Activated T-helper 17 cell treated with anti-CD3 and anti-CD28 coated beads, Interleukin-2, amount 50 U/mL, for 72 hours (primary cell): ENCODE measurements at places on chromosomes 2 and 18.
A peak's percentile ranks its signal among the peaks of the same experiment; 100 is the strongest.

DNA sequence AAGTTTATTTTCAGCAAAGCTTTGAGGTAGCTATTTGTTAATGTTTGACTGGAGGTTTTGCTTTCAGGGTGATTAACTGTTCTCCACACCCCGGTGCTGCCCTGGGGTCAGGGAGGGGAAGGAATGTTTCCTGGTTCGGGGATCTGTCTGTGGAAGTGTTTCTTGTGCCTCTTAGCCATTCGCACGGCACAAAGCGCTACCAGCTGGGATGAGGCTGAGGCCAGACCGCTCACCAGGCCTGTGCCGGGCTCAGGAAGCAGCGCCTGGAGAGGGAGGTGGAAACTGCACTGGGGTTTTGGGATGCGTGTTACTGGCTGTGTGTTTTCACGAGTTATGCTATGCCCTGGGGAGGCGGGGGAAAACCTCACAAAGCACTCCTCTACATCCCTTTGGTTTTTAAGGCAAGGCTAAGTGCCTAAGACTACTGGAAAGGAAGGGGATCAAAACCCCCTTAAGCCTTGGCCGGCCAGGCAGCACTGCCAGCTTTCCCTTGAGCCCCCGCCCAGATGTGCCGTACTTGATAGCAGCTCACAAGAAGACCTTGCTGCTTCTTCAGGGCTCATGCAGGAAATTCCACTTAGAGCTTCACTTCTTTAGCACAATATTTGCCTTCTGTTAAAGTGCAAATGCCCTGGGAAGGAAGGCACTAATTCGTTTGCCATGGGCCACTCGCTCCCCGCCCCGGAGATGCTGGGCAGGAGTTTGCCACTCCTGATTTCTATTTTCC, 65.7 kb upstream of the CNGA3 start:
- no peak for ATAC-seq

GRCh38 chr2:237648016-237648381, 20.6 kb downstream of the LRRFIP1 start:
- no peak for ATAC-seq

DNA sequence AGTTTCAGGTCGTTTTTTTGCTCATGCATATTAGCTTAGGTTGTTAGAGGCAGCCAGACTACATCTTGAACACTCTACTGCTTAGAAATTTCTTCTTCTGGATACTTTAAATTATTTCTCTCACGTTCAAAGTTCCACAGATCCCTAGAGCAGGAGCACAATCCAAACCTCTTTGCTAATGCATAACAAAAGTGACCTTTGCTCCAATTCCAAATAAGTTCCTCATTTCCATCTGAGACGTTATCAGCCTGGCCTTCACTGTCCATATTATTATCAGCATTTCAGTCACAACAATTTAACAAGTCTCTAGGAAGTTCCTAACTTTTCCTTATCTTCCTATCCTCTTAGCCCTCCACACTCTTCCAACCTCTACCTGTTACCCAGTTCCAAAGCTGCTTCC, 50.4 kb upstream of the ERMN start:
- ATAC-seq: no peak

GRCh38 chr2:60409531-60409871, 144.0 kb downstream of the BCL11A start:
- ATAC-seq: no peak

- no peak for ATAC-seq
These were observed 174.3 kb downstream of the ERBB4 start for GRCh38 chr2:212364112-212364985.

DNA sequence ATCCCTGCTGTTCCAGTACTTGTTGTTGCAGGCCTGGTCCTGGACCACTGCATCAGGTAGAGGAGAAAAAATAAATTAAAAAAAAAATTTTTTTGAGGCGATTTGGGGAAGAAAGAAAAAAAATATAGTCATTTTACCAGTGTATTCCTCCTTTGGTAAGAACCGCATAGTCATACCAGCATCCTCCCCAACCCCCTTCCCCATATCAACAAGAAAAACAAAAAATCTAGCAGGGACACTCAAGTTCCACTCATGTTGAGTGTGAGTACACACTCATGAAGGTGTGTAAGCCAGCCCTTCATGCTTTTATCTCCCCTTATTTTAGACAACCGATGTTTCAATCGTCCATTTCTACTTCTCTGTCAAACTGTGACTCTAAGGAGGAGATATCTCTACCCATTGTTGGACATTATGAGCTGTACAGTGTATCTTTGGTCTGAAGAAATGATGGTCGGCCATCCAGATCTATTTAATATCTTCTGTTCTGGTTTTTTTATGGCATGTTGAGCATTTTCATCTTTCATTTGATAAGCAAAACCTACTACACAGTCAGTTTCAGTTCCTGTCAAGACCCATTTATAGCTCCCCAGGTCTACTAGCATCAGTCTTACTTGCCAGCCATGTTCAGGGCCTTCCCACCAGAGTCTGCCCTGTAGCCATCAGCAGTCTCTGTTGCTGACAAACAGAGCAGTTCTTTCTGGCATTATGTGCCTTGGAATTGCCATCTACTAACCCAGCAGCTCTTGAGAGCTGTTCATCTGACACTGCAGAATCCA, 20.0 kb downstream of the ELP2 start:
- no peak for ATAC-seq

GRCh38 chr2:161979490-161979889, 94.5 kb downstream of the DPP4 start:
- peak; percentile 56 for ATAC-seq

DNA sequence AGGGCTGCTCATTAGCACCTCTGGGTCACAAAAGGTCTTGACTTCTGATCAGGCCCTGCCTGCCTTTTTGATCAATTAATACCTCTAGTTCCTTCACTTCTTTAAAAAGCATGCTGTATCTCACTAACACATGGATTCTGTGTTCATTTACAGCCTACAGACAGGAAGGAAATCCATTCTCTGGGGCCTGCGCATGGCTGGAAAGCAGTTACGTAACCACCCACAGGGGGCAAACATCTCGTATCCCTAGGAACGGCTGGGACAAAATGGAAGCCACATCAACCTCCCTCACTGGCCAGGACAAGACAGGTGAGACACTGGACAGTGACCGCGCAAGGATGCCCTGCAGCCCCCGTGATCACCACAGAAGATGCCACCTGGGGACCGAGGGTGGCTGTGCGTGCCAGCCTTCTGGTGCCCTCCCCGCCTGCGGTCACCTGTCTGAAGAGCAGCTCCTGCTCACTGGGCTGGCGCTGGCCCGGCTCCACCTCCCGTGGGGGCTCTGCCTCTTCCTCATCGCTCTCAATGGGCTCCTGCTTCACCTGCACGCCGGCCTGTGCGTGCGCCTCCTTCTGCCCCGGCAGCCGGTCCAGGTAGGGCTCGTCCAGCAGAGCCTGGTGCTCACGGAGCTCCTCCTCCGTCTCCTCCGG, 266.9 kb downstream of the TWIST2 start:
- no peak for ATAC-seq
